ENCODE measurements at places on chromosomes 16 and 17. TPM values are rescaled to one million over a fixed set of nuclear protein-coding genes. Genes with fewer than 3 reads are reported as not detected.

MPP3 gene
- 10.9 TPM for polyA plus RNA-seq

NOL3 gene
- 11.9 TPM for polyA plus RNA-seq

ADGRG1 gene
- polyA plus RNA-seq = 17.3 TPM

TMEM100 gene
- polyA plus RNA-seq = 40.4 TPM

DDX28 gene
- 6.9 TPM for polyA plus RNA-seq

NRN1L gene
- polyA plus RNA-seq = 1.1 TPM

NOB1 gene
- polyA plus RNA-seq = 61.2 TPM

MRC2 gene
- polyA plus RNA-seq = 136 TPM

RAB11FIP4 gene
- 8.0 TPM for polyA plus RNA-seq

YBX2 gene
- 2.4 TPM for polyA plus RNA-seq

GNG13 gene
- polyA plus RNA-seq = not detected

CD300C gene
- polyA plus RNA-seq = 0.61 TPM

MYH3 gene
- 3.7 TPM for polyA plus RNA-seq

PSME3 gene
- polyA plus RNA-seq = 79.2 TPM

ANTKMT gene
- polyA plus RNA-seq = 8.3 TPM

ZFP3 gene
- 10.3 TPM for polyA plus RNA-seq

LRRC45 gene
- polyA plus RNA-seq = 17.2 TPM

HS3ST3A1 gene
- polyA plus RNA-seq = 5.0 TPM
